Right ventricle myocardium superior (tissue), 1 donor: ENCODE measurements at places on chromosomes 6 and 20. TPM values are rescaled to one million over a fixed set of nuclear protein-coding genes. Genes with fewer than 3 reads are reported as not detected.

- no peak for DNase-seq
Measured at GRCh38 chr6:169204167-169204566, 49.5 kb downstream of the THBS2 start.

Gene OR2B3
- not detected for total RNA-seq

- no peak for DNase-seq
Measured at GRCh38 chr6:32857156-32857891, 3.3 kb downstream of the PSMB9 start.

- DNase-seq, result no peak
Measured at GRCh38 chr6:87897663-87898062, 150.0 kb upstream of the SPACA1 start.

DNA sequence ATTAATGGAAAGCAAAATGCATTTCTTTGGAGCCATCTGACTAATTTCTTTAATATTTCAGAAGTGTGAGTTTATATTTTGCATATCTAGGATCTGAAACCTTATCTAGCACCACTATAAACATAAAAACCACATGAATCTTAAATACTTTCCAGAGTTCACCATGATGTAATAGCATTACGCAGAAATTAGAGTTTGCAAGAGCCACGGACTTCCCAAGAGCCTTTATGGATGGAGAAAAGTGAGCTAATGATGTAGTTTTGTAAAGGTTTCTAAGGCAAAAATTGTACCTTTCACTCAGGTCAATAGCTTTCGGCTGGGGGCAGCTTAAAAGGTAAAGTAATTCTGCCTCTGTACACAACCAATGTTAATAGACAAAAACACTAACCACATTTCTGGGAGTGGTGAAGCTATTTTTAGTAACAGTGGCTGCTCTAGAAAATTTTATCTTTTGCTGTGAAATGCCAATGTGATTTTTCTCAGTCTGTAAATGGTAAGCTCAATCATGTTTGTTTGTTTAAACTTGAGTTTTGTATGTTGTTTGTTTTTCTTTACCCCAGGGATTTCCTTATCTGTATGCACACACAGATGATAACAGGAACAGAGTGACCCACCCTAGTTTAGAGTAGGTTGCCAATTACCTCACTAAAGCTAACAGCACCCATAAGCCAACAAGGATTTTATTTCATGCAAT is 80.5 kb downstream of the FILIP1 start:
- no peak for DNase-seq

Gene MUC22
- total RNA-seq, result 0.19 TPM
